ENCODE measurements at places on chromosomes 3 and 15.

DNA sequence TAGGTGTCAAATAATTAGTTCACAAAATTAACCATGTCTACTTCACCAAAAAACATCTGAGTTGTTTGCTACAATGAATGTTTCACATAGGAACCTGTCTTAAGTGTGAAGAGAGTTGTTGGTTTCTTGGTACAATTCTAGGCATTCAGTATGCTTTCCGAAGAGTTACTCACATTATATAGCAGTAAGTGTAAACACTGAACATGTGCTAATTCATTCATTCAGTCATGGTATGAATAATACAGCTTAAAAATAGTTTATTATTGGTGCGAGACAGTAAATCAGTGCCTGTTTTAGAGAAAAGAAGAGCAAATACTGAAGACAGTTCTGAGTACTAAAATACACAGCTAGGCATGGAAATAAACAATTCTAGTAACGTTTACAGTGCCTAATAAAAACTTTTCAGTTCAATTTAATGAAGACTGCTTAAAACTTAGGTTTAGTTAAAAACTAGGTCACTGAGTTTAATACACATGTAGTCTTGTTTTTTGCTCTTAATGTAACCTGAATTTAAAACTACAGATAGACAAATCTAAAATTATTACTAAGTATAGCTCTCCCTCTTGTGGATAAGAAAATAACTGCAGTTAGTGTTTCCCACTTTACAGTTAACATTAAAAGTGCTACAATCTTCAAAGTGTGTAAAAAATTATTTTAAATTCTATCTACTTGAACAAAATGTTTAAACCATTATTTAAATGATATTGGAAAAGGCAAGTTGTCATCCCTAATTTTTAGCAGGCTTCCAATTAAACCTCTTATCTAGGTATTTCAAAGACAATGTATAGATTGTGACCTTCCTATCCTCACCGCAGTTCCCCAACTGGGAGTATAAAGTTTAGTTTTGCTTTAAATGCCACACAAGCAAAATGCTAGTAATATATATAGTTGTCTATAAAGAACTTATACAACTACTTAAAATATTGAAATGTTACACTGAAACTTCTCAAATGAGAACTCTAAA is 20.1 kb upstream of the ZCWPW2 start:
- peak; percentile 8 for DNase-seq

GRCh38 chr15:89341316-89342005 is 6.8 kb upstream of the POLG start:
- no peak for DNase-seq

- DNase-seq, result no peak
These were observed 39.1 kb upstream of the PHLDB2 start for GRCh38 chr3:111819927-111820326.

GRCh38 chr3:166510382-166510781 is 673.2 kb upstream of the BCHE start:
- DNase-seq, result no peak

DNA sequence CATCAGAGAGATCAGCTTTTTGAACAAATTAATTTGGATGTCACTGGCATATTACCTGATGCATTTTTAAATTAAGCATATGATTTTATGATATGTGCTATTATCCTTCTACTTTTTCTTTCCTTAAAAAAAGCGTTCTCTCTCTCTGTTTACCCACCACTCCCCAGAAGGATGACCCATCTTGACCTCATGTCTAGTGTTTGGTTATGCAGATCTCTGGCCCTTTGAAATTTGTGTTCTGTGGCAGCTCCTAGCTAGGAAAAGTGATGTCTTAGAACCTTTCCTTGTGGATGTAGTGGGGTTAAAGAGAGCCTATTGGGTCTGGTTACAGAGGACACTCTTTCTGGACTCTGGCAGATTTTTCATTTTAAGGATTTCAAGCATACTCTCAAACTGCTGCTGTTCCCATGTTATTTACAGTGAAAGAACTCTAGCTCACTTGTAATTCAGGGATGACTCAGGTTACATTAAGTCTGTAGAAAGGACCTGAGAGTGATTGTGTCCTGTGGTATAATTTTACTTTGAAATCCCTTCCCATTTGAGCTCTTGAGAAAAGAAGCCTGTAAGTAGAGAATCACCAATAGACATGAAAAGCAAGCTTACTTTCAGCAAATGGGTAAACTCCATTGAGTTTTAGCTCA is 23.8 kb downstream of the ARHGEF26 start:
- DNase-seq, result no peak

DNA sequence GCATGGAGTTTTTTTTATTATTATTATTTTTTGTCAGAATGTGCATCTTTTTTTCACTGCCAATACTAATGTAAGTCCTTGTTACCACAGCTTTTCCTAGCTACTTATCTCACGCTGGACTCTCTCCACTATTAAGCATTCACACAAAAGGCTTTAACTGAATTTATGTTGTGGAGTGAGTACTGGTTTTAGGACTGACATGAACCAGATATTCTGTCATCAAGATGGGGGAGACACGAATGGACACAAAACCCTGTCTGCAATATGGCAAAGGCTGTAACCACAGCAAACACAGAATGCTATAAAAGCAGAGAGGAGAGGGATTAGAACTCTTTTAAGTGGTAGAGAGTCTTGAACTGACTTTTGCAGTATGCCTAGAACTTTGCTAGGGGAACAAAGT is 592.2 kb upstream of the TBL1XR1 start:
- DNase-seq, result no peak

GRCh38 chr3:121595765-121596406 is 2.7 kb downstream of the FBXO40 start:
- DNase-seq, result no peak

DNA sequence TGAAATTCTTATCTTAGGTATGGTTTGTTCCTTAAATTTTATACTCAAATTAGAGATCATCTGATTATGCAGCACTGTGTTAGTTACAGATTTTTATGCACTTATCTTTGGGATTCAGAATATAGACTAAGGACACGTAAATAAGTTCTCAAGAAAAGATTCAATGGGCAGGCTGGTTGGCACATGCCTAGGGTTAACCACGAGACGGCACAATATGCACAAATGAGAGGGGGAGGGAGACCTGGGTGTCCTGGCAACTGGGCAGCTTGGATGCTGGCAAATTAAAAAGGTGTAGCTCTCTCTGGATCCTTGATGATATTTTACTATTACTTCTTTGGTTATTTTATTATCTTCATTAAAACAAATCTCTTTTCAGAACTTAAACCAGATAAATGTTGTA is 672 bp downstream of the AADAC start:
- DNase-seq, result no peak
